ENCODE measurements at places on chromosomes 16 and 17.
A peak's percentile ranks its signal among the peaks of the same experiment; 100 is the strongest.

GRCh38 chr16:12458591-12459358, 344.9 kb downstream of the CPPED1 start:
- peak; percentile 47 for DNase-seq

DNA sequence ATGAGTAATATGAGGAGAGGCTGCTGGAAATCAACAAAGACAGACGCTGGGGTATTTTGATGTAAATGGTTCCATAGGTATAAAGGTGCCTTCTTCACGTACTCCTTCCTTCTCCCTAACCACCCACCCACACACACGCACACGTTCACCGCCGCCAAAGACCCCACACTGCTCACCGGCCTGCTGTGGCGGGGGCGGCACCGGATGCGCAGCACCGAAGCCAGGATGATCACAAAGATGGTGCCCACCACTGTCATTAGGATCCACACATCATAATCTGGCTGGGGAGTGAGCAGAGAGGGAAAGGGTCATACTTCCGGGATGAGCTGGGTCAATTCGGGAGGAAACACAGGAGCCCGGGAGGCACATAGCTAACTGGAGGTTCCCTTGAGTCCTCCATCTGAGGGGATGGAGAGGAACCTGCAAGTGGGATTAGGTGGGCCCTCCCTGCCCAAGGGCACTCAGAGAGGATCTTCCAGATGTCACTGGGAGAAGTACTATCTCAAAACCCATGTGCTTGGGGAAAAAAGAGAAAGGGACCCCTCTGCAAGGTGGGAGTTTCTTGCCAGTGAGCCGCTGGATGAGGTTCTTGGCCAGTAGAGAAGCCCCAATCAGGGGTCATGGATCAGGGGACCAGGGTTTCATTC, 10.5 kb upstream of the SUPT4H1 start:
- DNase-seq: no peak

DNA sequence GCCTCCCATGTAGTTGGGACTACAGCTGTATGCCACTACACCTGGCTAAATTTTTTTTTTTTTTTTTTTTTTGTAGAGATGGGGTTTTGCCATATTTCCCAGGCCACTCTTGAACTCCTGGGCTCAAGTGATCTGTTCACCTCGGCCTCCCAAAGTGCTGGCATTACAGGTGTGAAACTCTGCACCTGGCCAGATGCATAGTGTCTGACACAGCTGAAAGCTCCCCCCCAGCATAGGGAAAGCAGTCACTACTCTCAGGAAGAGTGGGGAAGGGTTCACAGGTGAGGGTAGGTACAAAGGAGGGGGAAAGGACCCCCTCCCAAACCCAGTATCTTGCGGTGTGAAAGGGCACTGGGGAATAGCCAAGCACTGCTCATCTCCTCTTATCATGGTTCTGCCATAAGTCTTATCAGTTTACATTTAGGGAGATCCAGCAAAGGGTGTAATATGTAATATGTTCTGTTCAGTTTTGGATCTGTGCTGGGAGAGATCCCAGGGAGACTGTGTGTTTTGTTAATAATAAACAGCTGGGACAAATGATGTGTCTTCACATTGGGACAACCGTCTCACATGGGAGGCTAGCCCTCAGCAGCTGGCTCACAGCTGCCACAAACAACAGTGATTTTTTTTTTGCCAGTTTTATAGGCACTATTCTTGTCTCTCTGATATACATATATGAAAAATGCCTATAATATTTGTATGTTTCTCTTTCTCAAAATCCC, 6.8 kb upstream of the CAVIN1 start:
- DNase-seq: peak; percentile 7

DNA sequence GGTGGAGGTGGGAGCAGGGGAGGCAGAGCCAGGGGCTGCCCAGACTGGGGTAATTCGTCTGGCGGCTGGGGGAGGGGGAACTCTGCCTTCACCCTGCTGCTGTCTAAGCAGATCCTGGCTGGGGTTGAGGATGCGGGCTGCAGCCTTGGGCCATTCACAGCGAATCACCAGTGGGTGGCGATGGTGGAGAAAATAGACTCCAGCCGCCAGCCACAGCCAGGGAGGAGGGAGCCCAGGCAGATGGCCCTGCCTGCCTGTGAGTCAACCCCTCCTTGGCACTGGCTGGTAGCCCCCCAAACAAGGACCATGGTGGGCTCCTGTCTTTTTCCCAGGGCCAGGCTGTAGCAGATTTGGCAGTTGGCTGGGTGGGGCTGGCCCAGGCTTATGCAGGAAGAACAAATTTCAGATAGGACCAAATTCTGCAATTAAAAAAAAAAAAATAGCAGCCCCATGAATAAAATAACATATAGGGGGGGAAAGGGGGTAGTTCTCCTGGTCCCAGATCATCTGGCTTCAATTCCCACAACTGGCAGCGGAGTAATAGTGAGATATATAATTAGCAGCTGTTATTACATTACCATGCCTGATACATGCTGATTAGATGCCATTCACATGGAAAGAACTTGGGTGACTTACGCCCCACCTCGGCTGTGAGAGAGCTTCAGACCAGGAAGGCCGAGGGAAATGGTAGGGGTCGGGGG, 41.5 kb upstream of the CDH5 start:
- DNase-seq: no peak
